Fibroblast of skin of right quadriceps (primary cell): ENCODE measurements at places on chromosomes 1 and 21.
A peak's percentile ranks its signal among the peaks of the same experiment; 100 is the strongest.

- peak; percentile 51 for DNase-seq
These were observed 103.7 kb upstream of the PRMT6 start for GRCh38 chr1:106952776-106953175.

DNA sequence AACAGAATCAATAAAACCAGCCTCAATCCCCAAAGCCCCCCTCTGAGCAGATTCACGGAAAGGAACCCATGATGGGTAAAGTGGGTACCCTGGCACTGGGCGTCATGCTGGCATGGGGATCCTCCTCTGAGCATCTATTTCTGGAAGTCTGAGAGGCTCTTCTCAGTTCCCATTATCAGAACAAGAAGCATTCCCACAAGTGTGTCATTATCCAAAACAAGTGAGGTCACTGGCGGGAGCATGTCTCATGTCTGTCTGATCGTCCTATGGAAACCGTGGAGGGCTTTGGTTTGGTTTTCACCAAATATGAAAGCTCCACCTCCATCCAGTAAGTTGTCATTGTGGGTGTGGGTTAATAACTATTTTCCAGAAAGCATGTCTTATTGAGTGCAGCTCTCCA is 70.7 kb downstream of the PGM1 start:
- no peak for DNase-seq

- DNase-seq: no peak
These were observed 2.3 kb upstream of the GRIK3 start for GRCh38 chr1:37036667-37037053.

GRCh38 chr1:48552420-48552819 is 80.4 kb upstream of the SPATA6 start:
- DNase-seq: no peak

- DNase-seq: no peak
These were observed 20.4 kb downstream of the PSMB4 start for GRCh38 chr1:151419819-151420218.

DNA sequence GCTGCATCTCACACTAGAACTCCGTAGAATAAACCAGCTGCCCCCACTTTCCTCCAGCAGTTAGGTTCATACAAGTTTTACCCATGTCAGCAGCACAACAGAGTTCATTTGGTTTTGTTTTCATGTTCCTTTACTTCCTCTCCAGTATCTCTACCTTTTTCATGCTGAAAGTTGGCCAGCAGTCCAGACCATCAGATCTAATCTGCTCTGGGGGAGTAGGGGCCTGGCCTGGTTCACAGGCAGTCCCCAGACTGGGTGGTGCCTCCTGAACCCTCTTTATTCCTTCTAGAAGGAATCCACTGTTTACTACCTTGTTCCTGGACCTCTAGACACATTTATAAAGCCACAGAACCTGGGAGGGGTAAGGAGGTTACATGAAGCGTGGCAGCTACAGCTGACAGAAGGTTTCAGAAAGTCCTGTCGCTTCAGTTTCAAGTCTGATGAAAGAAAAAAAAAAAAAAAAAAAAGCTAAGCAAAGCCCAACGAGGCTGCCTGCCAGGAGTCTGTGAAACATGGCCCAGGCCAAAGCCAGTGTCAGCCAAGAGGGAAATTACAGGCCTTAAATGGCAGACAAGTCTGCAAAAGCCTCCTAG is 184.6 kb upstream of the JUN start:
- DNase-seq: peak; percentile 46
